ENCODE measurements at places on chromosomes 3 and 15. TPM values are rescaled to one million over a fixed set of nuclear protein-coding genes. Genes with fewer than 3 reads are reported as not detected.

SLC28A1 gene
- not detected for total RNA-seq

PSMA4 gene
- 141 TPM for total RNA-seq

CYP1A2 gene
- not detected for total RNA-seq

TATDN2 gene
- 8.2 TPM for total RNA-seq

PXYLP1 gene
- total RNA-seq: 9.0 TPM

HHATL gene
- total RNA-seq: not detected

ARPP21 gene
- not detected for total RNA-seq

SNX22 gene
- total RNA-seq: under 0.01 TPM

C2CD4A gene
- 1.3 TPM for total RNA-seq

NOX5 gene
- total RNA-seq: not detected

DNA sequence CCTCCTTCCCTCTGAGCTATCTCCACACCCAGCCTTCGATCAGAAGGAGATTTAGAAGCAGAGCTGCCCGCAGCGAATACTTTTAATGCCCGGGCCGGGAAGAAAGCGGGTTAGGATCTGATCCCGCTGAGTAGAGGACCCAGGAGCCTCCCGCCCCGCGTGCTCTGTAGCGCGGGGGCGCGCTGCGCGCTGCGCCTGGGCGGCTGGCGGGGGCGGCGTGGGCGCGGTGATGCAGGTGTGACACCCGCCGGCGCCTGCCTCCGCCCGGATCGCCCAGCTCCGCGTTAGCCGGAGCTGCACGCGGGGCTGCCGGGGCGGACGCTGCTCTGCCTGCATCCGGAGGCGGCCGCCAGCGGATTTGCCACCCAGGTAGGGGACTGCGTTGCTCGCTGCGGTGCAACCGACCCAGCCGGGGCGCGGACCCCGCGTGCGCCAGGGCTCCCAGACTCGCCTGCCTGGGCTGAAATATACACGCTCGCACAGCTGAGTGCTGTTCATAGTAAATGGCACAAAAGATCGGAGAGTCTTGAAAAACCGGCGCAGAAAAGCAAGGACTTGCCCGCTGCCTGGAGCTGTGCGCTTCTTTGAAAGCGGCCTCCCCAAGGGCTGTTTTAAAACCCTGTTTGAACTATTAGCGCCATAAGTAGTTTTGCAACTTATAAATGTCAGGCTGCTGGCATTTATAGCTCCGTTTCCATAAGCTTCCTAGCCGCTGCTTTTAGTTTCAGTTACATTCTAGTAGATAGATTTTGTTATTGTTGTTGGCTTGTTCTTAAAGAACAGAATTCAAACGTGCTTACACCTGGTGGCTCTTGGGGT, at the start of gene SV2B:
Gene SV2B, plus strand, starts transcription at position 263 of the 819 bp plus-strand sequence. CDS start 126,007 bp downstream, outside the sequence.
- DNase-seq: peak; percentile 7

GRCh38 chr15:96804754-96805153, 474.3 kb downstream of the NR2F2 start:
- DNase-seq: no peak

GRCh38 chr15:53160092-53160704, 370.1 kb upstream of the ONECUT1 start:
- DNase-seq: no peak

DNA sequence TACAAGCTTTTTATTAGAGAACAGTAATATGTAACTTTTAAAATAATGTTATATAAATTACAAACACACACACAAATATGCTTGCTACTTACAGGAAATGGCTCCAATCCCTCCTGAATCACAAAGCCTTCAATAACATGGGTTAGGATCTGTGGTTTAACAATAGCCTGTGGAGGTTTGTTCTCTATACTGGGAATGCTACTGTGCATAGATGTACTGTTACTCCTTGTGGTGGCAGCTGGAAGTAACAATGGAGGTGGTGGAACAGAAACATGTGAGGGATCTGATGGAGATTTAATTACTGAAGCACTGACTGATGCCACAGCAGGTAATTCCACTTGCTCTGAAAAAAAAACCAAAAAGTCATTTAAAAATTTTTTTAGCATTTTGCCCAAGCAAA, 64.4 kb downstream of the PHC3 start:
- DNase-seq: peak; percentile 20

- no peak for DNase-seq
These were observed 29.9 kb downstream of the POLQ start for GRCh38 chr3:121515862-121516261.

DNA sequence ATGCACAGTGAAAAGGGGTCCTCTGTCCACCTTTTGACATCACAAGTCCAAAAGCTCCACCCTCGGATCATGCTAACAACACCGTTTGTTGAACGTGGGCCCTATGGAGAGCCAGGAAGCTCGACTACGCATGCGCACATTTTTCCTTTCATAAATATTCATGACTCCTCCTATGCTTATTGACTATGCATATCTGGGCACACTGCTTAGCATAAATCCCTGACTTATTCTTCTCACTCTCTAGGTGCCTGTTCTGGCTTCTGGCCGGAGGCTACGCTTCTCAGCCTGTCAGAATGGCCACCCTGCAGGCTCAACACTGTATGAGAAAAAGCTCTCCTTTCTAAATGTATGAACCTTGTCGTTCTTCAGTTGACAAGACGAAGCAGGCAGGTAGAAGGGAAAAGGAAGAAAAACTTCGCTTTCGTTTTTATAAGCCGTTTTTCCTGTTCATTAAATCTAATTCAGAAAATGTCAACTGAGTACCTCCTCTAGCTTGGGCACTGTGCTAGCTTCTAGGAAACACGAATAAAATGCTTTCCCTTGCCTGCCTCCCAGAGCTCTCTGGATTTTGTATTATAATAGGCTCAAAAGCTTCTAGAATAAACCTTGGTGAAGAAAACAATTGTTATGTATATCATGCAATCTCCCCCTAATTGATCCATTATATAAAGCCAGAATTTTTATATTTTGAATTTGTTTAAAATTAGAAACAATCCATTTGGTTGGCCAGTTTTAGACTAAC, 207.7 kb downstream of the ATP10A start:
- no peak for DNase-seq

GRCh38 chr3:160921020-160921635, 165.1 kb downstream of the PPM1L start:
- DNase-seq: peak; percentile 31

DNA sequence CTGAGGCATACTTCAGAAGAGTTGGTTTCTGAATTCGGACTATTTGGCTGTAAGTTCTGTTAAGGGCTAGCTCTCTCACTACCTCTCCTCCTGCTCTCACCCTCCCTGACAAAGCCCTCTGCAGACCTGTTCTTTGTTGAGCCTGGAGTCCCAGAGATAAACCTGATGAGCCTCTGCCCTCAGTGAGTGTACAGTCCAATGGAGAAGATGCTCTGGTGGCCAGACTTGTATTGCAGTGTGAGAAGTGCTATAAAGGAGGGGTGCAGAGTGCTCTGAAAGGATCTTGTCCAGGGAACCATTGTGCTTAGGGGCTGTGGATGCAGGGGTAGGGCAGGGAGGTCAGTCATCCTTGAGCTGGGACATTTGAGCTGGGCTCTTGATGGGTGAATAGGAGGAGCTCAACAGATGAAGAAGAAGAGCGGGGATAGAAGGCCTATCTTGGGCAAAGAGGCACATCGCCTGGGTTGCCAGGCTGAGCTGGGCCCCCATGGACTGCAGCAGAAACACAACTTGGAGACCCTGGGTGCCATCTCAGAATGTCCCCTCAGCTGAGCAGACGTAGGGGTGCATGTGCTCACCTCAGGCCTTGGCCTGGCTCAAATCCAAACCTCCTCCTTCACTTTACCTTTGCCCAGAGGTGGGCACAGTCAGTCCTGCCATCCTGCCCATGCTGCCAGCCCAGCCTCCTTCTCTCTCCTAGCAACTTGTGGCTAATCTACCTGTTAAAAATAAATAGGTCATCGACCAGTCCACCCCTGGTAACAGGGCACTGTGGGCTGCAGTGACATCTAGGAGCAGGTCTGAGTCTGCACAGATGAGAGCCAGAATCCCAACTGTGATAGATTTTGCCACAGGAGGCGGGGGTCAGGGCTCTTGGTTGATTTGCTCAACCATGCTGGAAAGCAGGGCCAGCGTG, 3.3 kb downstream of the CAND2 start:
- DNase-seq: no peak

GRCh38 chr3:151620071-151620470, 113.7 kb upstream of the AADACL2 start:
- DNase-seq: no peak

GRCh38 chr3:194269610-194270145, 81.5 kb downstream of the CPN2 start:
- DNase-seq: no peak

GRCh38 chr3:94081884-94082283, 19.0 kb downstream of the NSUN3 start:
- no peak for DNase-seq

GRCh38 chr3:107676469-107677309, 153.9 kb downstream of the BBX start:
- DNase-seq: peak; percentile 51

DNA sequence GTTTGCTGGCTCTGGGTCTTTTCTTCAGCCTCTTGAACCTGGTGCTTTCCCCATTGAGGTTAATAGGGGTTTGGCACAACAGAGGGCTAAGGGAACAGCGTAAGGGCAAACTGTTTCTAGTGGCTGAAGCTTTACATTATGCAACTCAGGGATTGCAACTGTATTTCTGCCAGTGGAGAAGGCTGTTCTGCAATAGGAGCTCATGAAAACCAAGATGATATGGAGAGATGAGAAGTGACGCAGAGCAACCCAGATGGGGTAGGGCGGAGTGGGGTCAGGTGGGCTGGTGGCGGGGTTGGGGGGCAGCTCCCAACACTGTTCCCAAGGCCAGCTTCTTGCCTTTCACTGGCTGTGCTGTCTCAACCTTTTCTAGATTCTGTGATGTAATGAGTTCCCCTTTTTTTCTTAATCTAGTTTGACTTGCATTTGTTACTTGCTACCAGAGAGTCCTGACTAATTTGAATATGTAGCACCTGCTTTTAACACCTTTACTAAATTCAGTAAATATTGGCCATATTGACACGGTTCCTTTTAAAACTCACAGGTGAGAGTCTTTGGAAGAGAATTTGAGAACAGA, 7.2 kb downstream of the GXYLT2 start:
- DNase-seq: no peak

- no peak for DNase-seq
These were observed 24.1 kb upstream of the AKAP13 start for GRCh38 chr15:85356276-85356675.

DNA sequence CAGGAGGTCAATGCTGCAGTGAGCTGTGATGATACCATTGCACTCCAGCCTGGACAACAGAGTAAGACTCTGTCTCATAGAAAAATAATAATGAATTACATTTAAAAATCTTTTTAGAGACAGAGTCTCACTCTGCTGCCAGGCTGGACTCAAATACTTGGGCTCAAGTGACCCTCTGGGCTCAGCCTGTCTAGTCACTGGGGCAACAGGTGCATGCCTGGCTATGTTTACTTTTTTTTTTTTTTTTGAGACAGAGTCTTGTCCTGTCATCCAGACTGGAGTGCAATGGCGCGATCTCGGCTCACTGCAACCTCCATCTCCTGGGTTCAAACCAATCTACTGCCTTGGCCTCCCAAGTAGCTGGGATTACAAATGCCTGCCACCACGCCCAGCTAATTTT, 8.0 kb upstream of the PLEKHO2 start:
- DNase-seq: no peak

GRCh38 chr15:61415617-61416120, 186.6 kb upstream of the RORA start:
- DNase-seq: no peak

GRCh38 chr3:53744351-53744750, 101.9 kb downstream of the CHDH start:
- DNase-seq: no peak

- DNase-seq: no peak
These were observed 54.8 kb downstream of the TMEM266 start for GRCh38 chr15:76114561-76114960.

- DNase-seq: no peak
These were observed 580 bp upstream of the FXR1 start for GRCh38 chr3:180911876-180912303.

- no peak for DNase-seq
These were observed 4.0 kb upstream of the ZXDC start for GRCh38 chr3:126479642-126480041.

GRCh38 chr15:22954326-22954725, 25.8 kb downstream of the CYFIP1 start:
- no peak for DNase-seq

DNA sequence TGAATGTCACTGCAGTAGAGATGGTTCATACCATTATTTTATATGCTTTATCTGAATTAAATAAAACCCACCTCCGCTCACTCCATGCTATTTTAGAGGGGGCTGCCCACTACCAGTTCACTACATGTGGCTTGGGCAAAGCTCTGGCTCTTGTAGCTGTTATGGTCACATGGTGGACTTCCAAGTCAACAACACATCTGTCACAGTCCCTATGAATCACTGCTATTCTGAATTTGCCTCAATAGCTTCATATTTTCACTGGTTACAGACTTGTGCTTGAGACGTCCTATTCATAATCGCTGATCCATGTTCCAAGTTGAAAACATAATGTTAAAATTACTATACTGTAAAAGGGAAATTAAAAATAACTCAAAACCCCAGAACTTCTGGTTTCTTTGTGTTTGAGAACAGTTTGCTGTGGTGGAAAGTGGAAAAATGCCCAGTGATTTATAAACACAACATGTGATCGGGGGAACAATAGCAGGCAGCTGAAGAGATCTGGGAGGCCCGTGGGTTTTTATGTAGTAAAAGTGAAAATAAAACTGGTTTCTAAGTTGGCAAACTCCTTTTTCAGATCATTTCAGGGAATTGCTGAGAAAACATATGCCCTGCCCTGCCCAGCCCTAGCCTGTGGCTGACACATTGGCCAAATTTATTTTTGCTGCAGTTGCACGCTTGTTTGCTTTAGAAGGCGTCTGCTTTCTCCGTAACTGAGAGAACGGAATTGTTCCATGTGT, 128.8 kb upstream of the PRR23C start:
- peak; percentile 27 for DNase-seq

DNA sequence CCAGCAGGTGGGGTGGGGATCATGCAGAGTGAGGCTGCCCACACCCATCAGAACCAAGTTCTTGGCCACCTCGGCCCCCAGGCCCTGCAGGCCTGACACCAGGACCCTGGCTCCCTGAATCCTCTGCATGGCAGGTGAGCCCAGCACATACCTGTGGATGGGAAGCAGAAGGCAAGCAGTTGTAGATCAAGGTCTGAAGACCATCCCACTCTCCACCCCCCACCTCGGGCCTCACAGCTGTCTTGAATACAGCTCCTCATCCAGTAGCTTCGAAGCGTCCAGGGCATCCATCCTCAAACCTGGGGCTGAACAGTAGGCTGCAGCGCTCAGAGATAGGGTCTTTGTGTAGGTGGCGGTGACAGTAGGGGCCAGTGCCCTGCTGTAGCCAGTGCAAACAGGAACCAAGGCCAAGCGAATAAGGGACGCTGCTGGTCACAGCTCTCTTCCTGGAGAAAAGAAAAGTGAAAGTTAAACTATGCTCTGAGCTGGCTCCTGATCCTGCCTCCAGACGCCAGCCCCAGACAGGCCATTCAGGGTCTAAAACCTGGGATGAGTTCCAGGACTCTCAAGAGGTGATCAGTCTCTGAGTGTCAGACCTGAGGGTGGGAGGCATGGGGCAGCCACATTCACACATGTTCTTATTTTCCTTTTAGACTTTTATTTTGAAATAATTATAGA, at the start of gene UBA7:
Gene UBA7, minus strand, starts transcription at position 457 of the 678 bp plus-strand sequence. Its CDS starts 166 bp downstream, at position 291.
- DNase-seq: peak; percentile 39

- peak; percentile 21 for DNase-seq
These were observed 86.4 kb downstream of the NSMCE3 start for GRCh38 chr15:29183071-29183831.

- DNase-seq: no peak
These were observed 136.4 kb downstream of the ZIC4 start for GRCh38 chr3:147269907-147270306.

Data from bronchial epithelial cell (primary cell).